Left forelimb (tissue), 1 donor: ENCODE measurements at places on chromosomes 3 and 15.

- DNase-seq = no peak
Measured at GRCh38 chr15:76376029-76376428, 39.5 kb downstream of the ISL2 start.

GRCh38 chr3:194446172-194446571 is 40.6 kb downstream of the ATP13A3 start:
- no peak for DNase-seq

DNA sequence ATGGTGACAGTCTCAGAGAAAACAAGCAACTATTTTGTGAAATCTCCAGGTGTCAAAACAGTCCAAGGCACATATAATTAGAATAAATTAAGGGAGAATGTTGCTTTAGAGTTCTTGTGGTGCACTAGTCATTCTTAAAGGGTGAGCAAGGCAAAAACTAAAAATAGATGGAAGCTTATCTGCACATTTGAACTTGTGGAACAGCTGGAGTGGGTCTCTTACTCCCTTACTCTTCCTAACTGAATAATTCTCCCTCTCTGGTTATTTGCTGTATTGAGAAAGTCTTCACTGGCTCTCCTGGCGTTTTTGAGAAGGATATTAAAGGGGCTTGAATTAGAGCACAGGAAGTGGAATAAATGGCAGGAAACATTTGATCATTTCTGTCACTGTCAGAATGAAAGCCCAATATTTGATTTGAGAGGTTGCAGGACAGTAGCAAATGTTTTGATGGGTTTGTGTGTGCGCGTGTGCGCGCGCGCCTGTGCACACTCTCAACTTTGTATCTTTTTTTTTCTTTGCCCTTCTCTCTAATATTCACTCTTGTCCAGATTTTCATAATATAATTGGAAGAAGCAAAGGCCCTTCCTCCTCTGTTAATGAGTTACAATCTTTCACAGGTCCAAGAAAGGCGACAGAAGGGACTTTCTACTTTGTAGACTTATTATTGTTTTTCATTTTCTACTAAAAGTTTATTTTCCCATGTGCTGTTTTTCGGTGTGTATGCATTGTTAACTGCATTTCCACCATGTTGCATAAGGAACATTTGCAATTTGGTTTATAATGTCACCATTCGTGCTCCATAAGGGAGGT is 40.9 kb downstream of the AKAP13 start:
- DNase-seq = no peak

DNA sequence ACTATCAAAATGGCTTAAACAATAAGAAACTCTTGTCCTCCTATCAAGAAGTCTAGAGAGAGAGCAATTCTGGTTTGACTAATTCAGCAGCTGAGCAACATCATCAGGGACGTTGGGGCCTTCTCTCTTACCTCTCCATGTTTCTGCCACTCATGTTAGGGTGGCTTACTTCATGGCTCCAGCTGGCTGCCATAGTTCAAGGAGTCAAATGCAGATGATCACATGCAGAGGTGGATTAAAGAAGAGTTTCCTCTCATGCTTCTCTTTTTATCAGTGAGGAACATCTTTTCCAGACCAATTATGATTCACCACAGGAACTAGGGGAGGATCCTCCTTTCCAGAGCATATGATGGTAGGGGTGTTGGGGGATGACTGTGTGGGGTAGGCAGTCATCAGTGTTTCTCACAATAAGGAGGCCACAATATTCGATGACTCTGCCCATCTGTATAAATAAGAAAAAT is 45.5 kb downstream of the NEK11 start:
- no peak for DNase-seq

GRCh38 chr3:170054204-170054603 is 16.4 kb downstream of the GPR160 start:
- no peak for DNase-seq

DNA sequence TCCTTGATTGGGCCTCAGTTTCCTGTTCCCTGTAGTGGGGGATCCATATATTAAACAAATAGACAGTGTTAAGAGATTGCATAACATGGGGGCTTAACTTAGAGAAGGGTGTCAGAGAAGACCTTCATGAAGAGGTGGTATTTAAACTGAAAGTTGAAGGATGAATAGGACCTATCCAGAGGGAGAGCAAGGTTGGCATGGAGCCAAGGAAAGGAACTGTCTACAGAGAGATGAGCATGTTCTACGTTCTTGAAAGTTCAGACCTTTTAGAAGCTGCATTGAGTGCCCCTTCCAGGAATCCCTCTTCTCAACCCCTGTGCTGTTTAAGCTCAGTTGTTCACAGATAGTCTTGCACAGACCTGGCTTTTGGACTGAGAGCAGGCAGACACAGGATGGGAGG is 2.4 kb downstream of the HTD2 start:
- DNase-seq = no peak

DNA sequence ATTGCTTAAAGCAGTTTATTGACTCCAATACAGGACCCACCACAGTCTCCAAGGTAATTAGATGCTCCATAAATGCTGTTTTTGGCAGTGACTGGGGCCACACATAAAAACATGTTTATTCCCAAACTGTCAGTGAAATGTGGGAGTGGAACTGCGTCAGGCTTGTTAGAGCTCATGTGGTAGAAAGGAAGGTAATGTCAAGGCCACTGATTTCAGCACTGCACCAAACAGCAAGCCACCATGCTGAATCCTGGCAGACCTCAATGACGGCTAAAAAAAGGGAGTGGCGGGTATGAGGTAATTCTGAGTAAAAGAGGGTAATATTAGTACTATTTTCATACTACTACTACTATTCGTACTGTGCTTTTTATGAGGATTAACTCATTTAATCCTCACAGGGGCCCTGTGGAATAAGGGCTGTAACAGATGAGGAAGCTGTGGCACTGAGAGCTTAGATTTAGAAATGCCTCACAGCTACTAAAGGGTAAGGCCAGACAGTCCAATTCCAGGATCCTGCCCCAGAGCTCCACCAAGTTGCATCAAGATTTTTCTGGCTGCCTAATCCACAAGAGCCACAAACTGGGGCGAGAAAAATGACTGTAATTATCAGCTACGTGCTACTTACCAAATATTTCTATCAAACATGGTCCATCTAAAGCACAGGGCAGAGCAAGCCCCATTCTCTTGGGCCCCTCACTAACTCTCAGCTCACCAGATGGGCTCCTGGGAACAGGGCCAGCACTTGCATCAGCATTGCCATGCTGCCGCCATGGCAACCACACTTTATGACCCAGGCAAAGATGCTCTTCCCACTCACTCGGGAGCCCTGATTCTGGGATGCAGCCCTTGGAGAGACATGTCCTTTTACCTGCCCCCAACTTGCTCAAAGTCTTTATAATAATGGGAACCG is 83.6 kb upstream of the SPATA12 start:
- DNase-seq = no peak

DNA sequence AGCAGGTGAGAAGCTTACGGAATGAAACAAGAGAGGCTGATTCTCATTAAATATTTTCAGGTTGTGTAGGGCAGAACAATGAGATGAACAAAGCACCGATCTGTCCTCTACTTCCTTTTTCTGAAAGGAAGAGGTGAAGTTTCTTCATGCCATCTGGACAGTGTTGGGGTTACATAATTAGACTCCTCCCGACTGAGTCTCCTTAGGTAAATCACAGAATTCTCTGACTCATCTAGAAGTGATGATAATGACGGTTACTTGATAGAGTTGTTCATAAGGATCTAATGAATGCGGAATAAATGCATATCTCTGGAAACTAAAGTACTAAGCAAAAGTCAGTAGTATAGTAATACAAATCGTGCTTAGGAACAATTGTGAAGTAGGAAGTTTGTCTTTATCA is 21.2 kb downstream of the CRTC3 start:
- no peak for DNase-seq
